Central memory CD4-positive, alpha-beta T cell (primary cell): ENCODE measurements at places on chromosomes 5 and 9.
A peak's percentile ranks its signal among the peaks of the same experiment; 100 is the strongest.

DNA sequence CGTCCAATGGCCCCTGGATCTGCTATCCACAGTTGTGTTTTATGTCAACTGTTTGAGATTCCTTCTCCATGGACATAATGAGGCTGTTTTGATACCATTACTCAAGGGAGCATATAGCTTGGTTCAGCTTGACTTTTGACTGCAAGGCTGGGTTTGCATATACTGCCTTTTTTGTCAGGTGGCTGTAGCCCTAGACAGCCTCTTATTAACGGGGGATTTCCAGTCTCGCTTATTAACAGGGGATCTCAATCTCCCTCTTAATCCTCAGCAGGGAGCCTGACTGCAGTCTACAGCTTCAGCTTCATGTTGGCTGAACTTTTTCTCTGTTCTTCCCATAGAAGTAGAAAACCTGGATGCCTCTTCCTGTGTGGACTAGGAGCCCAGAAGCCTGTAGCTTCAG is 73.7 kb upstream of the TNC start:
- no peak for DNase-seq

DNA sequence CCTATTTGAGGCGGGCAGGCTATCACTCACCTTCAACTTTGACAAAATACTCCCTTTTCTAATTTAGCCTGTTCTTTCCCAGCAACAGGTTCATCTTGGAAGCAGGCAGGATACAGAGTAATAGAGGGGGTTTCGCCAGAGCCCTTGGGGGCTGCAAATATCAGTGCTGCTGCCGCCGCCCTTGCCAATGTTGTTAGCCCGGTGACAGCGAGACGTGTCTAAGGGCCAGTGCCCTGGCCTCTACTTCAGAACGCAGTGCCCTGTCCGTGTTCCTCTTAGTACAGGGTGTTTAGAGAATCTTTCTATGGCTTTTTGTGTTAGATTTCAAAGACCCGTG is 703 bp downstream of the FAM120AOS start:
- peak; percentile 14 for DNase-seq

GRCh38 chr5:151156507-151157420 is 815 bp downstream of the ANXA6 start:
- peak; percentile 16 for DNase-seq

- no peak for DNase-seq
These were observed 895.5 kb upstream of the DMAC1 start for GRCh38 chr9:8694983-8695588.

DNA sequence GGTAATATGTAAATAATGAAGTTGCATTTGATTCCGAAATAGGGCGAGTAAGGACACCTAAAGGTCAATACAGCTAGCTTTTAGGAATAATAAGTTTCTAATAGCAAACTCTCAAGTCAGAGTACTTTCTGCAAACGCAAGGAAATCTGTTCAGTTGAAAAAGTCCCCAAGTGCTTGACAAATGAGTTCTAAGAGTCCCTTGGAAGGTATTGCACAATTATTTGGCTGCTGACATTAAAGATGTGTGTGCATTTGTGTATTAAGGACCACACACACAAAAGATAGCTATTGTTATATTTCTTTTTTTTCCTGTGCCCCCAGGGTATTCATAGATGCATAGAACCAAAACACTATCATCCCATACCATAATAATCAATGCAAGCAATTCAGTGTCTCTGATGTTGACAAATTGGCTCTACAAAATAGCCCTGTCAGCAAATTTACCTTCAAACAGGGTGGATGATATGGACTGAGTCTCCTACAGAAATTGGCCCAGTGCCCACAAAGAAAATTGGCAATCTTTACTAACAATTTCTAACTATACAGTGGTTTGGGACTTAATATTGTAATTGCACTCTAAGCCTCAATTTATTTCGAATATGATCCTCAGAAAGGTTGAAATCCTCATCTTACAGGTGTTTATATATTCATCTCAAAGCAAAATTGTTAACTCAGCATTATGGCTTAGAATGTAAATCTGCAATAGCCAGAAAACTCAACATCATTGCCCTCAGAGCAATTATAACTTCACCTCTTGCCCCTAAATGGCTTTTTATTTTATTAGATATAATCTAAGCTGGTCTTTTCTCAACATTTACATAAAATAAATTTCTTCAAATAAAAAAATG is 827.2 kb downstream of the MAT2B start:
- no peak for DNase-seq

- DNase-seq = no peak
These were observed 68.5 kb upstream of the MYO10 start for GRCh38 chr5:17004441-17005106.

- no peak for DNase-seq
These were observed 4.8 kb downstream of the SLC23A1 start for GRCh38 chr5:139378101-139378825.

DNA sequence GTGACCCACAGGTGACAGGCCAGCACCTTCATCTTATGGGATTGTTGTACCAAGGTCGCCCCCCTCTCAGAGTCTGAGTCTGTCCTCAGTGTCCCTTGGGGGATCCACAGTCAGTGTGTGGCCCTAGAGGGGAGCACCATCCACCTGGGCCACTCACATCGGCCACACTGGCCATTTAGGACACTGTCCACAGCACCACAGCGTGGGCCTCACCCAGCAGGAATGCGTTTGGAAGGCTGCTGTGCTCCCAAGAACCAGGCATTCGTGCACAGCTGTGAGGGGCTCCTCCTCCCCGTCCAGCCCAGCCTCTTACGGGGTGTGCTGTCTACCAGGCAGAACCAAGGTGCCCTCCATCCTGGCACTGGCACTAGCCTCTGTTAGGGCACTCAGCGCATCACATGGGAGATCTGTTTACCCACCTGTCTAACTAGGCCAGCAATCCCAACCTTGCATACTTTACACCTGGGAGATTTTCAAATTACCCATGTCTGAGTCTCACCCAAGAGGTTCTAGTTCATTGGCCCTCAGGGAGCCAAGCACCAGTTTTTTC is 24.5 kb upstream of the UBE2QL1 start:
- no peak for DNase-seq
